A549 treated with Hydrocortisone at 1 μM for 4 hours (cell line): ENCODE measurements at places on chromosomes 3 and 15. TPM values are rescaled to one million over a fixed set of nuclear protein-coding genes. Genes with fewer than 3 reads are reported as not detected.

CX3CR1 gene
- total RNA-seq = 0.06 to 0.09 TPM (median 0.07 TPM) in 3 of 5 replicates, not detected in the others

ZBED2 gene
- total RNA-seq = 0.13 to 0.22 TPM (median 0.20 TPM) in 5 replicates

C2CD4A gene
- total RNA-seq = 0.06 to 0.32 TPM (median 0.12 TPM) in 5 replicates

GAP43 gene
- 0.06 to 0.15 TPM in 2 of 5 replicates, not detected in the others for total RNA-seq

MME gene
- 0.10 to 0.16 TPM in 2 of 5 replicates, not detected in the others for total RNA-seq

CYP19A1 gene
- total RNA-seq = 0.10 to 0.37 TPM (median 0.22 TPM) in 5 replicates

CERS3 gene
- not detected in 5 replicates for total RNA-seq

HRG gene
- not detected in 5 replicates for total RNA-seq
